ENCODE measurements at places on chromosomes 7 and 10. TPM values are rescaled to one million over a fixed set of nuclear protein-coding genes. Genes with fewer than 3 reads are reported as not detected.

- peak; percentile 86 for DNase-seq
Measured at GRCh38 chr10:119650692-119651513, at the start of gene BAG3. BAG3 (plus strand) TSS chr10:119651380; CDS start chr10:119651676, 296 bp downstream.

DNA sequence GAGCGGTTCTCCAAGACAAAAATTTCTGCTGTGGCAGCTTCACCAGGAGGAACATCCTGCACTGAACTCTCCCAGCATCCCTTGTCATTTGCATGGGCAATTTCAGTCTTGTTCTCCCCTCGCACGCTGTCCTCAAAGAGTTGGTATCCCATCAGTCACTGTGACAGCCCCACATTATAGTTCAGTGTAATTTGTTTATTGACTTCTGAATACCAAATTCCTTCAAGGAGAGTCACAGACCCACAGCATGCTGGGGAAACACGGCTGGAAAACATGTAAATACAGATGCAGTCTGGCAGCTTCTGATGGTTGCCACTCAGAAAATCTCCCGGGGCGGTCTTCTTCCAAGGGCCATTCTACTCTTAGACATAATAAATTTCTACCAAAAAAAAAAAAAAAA is 151.0 kb upstream of the NEBL start:
- DNase-seq, result no peak

The ZNF107 gene
- polyA plus RNA-seq, result 3.2 TPM

DNA sequence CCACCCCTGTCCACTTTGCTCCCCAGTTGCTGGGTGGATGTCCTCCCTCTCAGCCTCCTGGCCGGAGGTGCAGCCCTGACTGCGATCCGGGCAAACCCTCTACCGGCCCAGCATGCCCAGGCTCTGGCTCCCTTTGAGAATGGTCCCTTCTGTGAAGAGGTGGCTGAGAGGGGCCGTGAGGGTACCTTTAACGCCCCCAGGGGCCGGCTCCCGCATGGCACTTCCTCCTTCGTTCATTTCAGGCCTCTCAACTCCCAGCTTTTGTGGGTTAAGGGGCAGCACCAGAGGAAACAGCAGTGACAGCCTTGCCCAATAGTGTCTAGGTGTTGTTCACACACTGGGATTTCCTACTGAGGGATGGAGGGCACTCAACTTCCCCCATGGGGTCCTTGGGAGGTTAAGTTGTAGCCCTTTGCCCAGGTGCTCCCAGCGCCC is 33.2 kb upstream of the HABP2 start:
- no peak for DNase-seq

The ZNF425 gene
- 1.8 TPM for polyA plus RNA-seq

DNA sequence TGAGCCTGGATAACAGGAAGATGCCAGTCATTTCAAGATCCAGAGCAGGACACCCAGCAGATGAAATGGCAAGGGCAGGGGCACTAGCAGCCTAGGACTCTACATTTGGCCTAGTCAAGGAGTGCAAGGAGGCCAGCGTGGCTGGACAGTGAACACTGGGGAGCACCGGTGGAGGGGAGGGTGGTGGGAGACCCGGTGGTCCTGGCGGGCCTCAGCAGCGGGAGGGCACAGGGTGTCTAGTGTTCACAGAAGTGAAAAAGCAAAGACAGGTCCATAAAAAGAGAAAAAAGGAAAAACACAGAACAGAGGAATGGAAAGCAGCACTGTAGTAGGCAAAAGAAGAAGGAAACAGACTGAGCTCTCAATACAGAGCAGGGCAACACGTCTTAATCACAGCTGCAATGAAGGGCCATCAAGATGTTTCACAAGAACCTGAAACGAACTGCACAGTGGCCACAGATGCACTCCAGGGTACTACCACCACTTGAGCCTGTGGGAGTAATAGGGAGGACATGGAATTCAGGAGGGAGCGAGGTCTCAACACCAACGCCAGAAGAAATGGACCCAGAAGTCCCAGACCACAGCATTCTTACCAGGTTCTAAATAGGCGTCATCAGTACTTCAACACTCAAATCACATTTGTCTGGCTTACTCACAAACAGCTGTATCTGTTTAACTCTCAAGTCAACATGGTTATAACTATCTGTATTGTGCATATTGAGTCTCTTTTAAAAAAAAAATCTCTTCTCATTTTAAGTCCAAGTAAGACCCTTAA is 573.7 kb downstream of the PARD3 start:
- no peak for DNase-seq

- no peak for DNase-seq
Measured at GRCh38 chr10:124562425-124563060, 100.9 kb downstream of the LHPP start.

GRCh38 chr10:119652361-119652730 is 1.2 kb downstream of the BAG3 start:
- peak; percentile 34 for DNase-seq

- DNase-seq, result no peak
Measured at GRCh38 chr7:87223666-87224065, 4.1 kb upstream of the TMEM243 start.

DNA sequence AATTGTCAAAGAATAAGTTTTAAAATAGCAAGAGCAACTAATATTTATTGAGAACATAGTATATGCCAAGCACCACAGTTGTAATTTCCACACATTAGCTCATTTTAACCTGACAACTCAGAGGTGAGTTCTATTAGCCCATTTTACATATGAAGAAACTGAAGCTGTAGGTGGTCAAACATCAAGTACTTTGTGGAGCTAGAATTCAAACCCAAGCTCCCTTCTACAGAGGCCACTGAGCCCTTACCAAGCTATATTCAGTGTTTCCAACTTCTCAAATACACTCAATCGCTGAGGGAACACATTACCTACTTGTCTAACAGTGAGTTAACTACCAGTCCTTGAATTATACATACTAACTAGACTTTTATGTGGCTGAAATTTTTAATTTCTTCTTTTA is 236.6 kb downstream of the PARD3 start:
- no peak for DNase-seq

- no peak for DNase-seq
Measured at GRCh38 chr10:84563868-84564267, 235.5 kb downstream of the CCSER2 start.

DNA sequence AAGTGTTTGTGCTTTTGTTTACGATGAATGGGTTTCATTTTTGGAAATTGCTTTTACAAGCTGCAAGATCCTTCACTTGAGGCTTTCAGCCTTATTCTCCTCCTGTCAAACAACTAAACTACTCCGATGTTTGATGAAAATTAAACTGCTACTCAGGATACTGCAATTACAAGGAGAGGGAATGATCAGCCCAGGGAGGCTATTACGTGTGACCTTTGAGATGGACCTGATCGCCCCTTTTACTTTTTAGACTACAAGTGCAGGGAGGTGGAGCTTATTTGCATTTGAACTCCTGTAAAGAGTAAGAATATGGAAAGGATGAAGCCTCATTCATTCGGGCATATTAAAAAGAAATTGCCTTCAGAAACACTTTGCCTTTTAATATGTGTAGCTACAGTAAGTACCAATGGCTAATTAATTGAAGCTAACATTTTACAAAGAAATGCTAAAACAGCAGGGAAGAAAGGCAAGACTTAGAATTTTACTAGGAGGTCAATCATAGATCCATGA is 219.1 kb downstream of the PHTF2 start:
- no peak for DNase-seq

All from AG04450 (cell line).